ENCODE measurements at places on chromosomes 16 and 17. TPM values are rescaled to one million over a fixed set of nuclear protein-coding genes. Genes with fewer than 3 reads are reported as not detected.

GPR142 gene
- total RNA-seq, result not detected

HSPB9 gene
- total RNA-seq, result not detected

P2RX1 gene
- total RNA-seq, result not detected

ALOX15 gene
- not detected for total RNA-seq

PPP1R27 gene
- total RNA-seq, result not detected

TMIGD1 gene
- not detected for total RNA-seq

GDPD1 gene
- total RNA-seq, result 3.2 TPM

CSF3 gene
- total RNA-seq, result 0.92 TPM

ACAP1 gene
- total RNA-seq, result not detected

KCNJ18 gene
- not detected for total RNA-seq

CCL3 gene
- total RNA-seq, result not detected

TEKT1 gene
- not detected for total RNA-seq

IL4R gene
- 33.2 TPM for total RNA-seq

TAT gene
- not detected for total RNA-seq

C17orf78 gene
- total RNA-seq, result not detected

NPIPB6 gene
- total RNA-seq, result not detected
